ENCODE measurements at places on chromosomes 11 and 22.

DNA sequence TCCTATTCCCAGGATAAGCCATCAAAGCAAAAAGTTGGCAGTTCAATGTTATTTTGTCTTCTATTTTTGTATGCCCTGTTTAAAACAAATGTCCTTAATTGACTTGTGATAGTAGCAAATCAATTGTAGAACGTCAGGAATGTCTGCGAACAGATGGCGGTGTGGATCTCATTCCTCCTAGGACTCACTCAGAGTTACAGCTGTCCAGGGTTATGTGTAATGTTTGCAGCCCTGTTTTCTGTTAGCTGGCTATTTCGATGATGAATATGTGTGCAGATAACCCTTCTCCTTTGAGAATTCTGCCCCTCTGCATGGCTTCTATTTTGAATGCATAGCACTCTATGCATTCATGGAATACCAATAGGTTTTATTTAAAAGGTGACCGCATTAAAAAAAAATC lies 1248.0 kb upstream of the CNTN5 start:
- no peak for DNase-seq

GRCh38 chr11:5700421-5701054 lies 10.9 kb downstream of the TRIM22 start:
- no peak for DNase-seq

DNA sequence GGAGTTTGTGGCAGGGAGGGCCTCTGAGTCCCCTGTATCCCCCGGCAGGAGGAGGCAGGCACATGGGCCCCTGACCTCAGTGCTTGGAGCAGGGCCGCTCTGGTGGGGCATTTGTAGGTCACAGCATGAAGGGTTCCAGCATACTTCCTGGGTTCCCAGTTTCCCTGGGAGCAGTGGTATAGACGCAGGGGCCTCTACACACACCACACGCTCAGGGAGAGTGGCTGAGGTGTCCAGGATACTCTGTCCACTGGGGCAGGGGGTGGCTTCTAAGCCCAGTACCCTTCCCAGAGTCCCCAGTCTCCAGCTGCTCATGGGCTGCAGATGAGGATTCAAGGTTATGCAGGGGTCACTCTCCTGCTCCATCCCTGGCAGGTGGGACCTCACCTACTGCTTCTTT lies 6.1 kb downstream of the LSP1 start:
- DNase-seq, result no peak

GRCh38 chr11:113896156-113896879 lies 8.3 kb upstream of the HTR3B start:
- DNase-seq, result peak; percentile 42

GRCh38 chr11:80650966-80651365 lies 1210.1 kb upstream of the TENM4 start:
- no peak for DNase-seq

DNA sequence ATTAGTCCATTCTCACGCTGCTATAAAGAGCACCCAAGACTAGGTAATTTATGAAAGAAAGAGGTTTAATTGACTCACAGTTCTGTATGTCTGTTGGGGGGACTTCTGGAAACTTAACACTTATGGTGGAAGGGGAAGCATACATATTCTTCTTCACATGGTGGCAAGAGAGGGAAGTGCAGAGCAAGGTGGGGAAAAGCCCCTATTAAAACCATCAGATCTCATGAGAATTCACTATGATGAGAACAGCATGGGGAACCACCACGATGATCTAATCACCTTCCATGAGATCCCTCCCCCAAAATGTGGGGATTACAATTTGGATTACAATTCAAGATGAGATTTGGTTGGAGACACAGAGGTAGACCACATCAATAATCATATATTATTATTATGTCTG lies 25.7 kb downstream of the CEP57 start:
- no peak for DNase-seq

DNA sequence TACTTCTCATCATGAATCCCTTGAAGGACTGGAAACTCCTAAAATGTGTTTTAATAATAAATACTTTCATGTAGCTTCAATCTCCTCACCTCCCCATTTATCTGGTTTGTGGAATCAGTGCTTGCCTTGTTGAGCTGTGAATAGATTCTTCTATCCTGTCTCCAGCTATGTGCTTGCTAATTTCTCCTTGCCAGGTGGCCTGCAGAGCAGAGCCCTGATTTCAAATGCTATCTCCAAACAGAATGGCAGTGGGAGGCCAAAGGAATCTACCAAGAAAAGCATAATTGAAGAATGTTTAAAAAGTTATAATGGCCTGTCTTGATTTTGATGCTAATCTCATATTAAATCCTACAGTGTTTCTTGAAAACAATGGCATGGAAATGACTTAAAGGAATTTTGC lies 309.3 kb upstream of the CHORDC1 start:
- no peak for DNase-seq

GRCh38 chr11:15107730-15108515 lies 6.8 kb upstream of the INSC start:
- no peak for DNase-seq

- no peak for DNase-seq
These were observed 1.6 kb upstream of the IZUMO1R start for GRCh38 chr11:94302776-94303175.

DNA sequence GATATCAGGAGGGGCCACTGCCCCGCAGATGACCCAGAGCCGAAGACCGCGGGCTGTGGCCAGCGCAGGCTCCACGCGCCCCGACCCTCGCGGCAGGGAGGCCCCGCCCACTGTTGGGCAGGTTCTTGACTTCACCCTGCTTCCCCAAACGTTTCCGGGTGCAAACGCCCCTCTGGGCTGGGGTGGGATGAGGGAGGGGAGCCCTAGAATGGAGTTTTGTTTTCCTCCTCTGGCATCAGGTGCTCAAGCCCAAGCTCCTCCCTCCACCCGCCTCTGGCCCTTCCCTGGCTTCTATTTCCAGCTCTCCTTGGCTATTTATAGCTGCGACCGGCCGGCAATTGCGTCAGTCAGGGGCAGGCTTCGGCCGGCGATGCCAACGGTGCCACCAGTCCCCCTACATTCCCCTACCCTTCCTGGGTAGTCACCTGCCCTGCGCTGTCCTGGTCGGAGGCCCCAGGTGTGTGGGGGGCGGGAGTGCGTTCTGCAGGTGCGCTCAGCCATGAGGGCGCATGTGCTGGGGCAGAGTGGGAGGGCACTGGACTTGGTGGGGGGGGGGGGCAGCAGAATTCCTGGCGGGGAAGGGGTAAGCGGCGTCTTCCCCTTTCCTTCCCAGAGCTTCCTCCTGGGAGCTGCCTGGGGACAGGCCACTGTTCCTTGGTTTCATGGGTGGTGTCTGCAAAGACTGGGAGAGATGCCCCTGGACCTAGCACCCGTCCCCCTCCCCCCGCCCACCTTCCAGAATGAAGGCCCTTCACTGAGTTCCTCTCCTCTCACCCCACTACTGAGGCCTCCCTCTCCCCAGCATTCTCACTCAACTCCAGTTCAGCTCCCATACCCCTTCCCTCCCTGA lies 23.6 kb downstream of the DUSP8 start:
- DNase-seq, result peak; percentile 56

GRCh38 chr11:19664886-19665548 lies 47.6 kb upstream of the NAV2 start:
- no peak for DNase-seq

DNA sequence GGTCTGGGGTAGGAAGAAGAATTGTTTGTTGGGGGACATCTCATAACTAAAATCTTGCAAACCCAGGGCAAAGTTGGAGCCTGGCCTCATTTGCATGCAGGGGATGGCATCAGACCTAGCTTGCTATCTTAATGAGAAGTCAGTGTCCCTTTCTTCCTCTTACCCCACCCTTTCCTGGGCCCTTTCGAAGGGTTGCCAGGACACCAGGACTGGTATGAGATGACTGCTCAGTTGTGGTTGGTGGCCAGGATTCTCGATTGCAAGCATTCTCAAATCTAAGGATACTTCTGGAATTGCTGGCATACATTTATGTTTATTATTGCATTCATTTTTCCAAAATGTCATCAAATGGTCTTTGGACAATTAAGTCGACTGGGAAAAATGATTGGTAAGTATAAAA lies 131.0 kb downstream of the SLC1A2 start:
- no peak for DNase-seq

- DNase-seq, result no peak
These were observed 9.0 kb upstream of the PANX3 start for GRCh38 chr11:124602193-124602592.

DNA sequence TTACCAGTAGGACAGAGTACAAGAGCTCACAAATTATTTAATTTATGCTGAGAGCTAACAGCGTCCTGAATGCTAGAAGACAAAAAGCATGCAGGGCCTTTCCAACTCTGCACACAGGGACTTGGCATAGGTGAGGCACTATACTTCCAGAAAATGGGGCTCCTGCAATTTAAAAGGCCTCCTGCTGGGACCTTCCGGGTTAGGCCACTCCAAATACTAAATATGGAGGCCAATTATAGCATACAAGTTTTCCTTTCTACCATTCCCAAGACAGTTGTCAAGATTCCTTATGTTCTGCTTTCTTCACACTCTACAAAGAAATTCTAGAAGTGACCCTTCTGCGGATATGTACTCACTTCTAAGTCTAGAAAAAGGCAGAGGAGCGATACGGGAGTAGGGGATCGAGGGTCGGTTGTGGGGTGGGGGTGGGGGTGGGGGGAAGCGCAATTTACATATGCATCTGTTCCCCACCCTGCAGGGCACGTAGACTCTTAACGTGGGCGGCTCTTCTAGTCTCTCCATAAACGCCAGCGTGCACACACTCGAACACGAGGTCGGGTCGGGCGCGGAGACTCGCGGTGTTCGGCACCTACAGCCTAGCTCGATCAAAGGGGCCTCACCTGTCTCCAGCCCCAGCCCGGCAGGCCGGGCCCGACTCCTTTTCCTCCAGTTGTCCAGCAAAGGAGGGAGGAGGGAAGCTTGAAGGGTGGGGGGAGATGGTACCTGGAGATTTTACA lies 728 bp downstream of the DCUN1D5 start:
- DNase-seq, result peak; percentile 55

GRCh38 chr11:122229481-122230384 lies 113.7 kb upstream of the BLID start:
- DNase-seq, result no peak

GRCh38 chr22:29370537-29370936 lies 17.8 kb downstream of the AP1B1 start:
- no peak for DNase-seq

Data from NCI-H510A treated with DMSO at 0.1 percent for 48 hours (cell line).